Esophagus squamous epithelium (tissue), 5 donors: ENCODE measurements at places on chromosomes 1 and 21.

DNA sequence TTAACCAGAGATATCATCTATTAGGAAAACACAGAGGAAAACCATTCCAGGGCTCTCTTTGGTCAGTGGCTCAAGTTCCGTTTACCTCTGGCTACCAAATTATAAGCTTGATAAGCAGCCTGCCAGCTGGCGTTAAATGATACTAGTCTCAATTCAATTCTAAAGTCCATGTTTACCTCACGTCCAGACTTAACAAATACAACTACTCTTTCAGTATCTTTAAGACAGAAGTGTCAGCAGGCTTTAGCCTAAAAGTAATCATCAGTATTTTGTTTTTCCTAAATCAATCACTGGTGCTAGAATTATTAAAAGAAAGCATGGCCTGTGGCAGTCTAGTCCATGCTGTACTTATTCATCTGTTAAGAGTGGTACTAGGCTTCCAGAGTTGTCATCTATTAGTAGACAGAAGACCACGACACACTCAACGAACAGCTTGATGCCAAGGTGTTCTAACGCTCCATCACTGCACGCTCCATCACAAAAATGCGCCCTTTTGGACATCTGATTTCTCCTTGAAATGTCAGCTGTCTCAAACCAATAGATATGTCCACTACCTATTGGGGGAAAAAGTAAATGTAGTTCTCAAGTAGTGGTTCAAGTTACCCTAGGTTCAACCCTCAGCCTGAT, 1.5 kb downstream of the IVNS1ABP start:
- DNase-seq, result no peak

DNA sequence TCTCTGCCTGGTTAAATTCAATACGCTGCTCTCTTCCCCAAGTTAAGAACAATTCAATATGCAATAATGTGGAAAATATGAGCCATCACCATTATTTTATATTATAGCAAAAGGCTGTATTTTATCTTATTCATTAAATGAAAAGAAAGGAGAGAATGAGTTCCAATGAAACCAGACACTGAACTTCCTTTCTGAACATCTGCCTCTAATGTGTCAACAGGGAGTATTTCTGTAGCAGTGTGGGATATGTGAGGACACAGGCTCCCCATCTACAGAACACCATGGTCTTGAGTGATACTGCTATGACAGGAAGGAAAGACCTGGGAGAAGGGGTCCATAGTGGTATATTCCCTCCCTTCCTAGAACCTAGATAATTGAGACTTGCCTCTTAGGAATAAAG, 46.3 kb downstream of the CASQ2 start:
- DNase-seq, result no peak

- DNase-seq, result no peak
Measured at GRCh38 chr1:210239349-210240111, 6.9 kb downstream of the SERTAD4 start.

DNA sequence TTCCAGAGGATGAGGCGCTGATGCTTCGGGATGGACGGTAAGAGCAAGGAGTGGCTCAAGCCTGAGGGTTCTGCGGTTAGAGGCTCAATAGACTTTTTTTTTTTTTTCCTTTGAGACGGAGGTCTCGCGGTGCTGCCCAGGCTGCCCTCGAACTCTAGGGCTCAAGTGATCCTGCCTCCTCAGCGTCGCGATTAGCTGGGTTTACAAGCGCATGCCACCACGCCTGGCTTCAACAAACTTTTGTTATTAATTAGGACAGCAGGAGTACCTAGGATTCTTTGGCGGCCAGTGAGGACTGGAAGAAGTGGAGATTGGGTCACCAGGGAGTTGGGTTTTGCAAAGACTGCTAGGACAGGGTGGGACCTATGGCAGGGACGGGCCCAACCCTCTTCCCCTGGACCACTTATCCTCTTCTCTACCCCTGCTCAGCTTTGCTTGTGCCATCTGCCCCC, 587 bp downstream of the SCNM1 start:
- DNase-seq, result no peak

GRCh38 chr21:44337941-44338895, 972 bp downstream of the CFAP410 start:
- no peak for DNase-seq

DNA sequence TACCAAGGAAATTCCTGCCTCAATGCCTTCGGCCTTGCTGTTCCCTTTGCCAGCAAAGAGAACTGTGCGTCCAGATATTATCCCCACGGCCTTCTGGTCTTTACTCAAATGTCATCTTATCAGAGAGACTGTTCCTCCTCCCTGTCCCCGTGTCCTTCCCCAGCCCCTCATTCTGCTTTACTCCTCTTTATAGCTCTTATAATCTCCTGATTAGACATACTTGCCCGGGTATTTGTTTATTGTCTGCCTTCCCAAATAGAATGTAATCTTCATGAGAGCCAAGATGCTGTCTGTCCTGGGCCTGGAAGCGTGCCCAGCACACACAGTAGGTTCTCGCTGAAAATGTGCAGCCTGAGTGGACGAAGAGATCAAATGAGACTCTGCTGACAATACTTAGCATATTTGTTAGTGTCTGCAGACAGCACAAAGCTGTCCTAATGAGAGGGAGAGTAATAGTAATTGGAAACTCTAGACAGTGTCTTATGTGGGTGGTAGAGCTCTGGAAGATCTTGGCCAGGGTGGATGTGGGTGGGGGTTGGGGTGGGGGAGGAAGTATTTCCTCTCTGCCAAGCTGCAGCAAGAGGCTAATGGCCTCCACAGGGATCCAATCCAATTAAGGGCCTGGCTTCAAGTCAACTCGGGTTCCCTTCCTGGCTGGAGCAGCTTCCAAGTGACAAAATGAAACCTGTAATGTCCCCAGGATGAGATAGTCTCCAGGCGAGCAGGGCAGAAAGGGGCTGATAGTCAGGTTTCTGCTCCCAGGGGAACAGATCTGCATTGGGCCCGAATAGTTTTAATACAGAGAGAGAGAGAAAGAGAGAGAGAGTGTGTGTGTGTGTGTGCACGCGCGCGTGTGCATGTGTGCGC, 9.5 kb upstream of the CLIC4 start:
- no peak for DNase-seq

GRCh38 chr1:35857830-35858229, 25.2 kb upstream of the AGO1 start:
- no peak for DNase-seq

DNA sequence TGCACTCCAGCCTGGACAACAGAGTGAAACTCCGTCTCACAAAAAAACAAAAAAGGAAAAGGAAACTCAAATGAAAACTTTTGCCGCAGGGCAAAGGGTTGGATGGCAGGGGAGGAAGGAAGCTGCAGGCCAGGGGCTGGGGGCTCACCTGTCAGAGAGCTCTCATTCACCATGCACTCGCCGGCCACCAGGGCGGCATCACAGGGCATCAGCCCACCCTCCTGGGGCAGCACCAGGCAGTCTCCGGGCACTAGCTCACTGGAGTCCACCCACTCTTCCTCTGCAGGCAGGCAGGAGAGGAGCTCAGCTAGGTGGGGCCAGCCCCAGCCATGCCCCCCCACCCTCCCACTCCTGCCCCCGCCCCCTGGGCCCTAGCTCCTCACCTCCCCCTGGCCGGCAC, 11.9 kb downstream of the ATP13A2 start:
- no peak for DNase-seq

- no peak for DNase-seq
Measured at GRCh38 chr1:92990828-92991227, 29.6 kb upstream of the DIPK1A start.
